ENCODE measurements at places on chromosomes 1 and 21.

GRCh38 chr1:38671221-38671620 is 188.4 kb downstream of the RRAGC start:
- no peak for DNase-seq

GRCh38 chr1:14568716-14569355 is 29.6 kb upstream of the KAZN start:
- no peak for DNase-seq

DNA sequence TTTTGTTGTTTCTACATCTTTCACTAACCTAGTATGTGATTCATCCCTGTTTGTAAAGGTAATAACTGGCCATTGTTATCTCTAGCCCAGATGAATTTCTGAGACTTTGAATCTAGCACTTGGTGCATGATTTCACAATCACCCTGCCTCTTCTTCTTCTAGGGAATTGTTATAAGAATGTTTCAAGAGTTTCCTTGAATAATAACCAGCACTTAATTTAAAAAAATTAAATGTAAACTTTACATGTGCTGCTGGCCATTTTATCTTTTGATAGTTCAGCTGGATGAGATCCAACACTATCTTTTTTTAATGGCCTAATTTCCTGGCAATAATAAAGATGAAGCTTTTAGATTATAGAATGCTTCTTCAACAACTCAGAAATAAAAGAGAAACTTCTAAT is 31.8 kb downstream of the UBE2U start:
- no peak for DNase-seq

DNA sequence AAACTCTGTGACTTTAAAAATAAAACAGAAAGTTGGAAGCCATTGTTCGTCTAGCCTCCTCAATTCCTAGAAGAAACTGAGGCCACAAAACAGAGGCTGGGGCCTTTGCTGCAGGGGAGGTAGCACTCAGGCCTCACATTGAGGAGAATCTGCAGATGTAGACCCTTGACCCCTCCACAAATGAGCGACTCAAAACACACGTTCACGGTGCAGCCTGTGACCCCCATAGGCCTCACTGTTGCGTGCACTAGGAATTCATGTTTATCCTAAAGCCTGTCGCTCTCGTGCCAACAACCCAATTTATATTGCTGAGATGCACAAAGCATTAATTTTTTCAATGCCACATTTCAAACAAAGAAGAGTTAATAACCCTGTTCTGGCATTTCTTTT is 5.6 kb downstream of the TMEM51 start:
- no peak for DNase-seq

DNA sequence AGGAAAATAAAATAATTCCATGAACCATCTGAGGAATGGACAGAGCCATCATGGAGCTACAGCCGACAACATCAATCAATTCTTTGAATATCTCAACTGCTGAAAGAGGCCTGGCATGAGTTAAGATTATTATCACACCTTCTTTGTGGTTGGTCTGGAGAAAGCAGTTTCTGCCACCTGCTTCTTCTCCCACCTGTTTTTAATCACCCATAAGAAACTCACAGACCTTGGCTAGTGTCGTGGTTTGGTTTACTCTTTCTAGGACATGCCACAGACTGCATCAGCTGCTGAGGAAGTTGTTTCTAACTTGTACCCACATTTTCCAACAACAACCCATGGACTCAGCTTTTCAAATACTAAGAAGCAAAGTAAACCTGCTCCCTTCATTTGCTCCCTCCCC is 65.6 kb downstream of the NTPCR start:
- DNase-seq: peak; percentile 63

DNA sequence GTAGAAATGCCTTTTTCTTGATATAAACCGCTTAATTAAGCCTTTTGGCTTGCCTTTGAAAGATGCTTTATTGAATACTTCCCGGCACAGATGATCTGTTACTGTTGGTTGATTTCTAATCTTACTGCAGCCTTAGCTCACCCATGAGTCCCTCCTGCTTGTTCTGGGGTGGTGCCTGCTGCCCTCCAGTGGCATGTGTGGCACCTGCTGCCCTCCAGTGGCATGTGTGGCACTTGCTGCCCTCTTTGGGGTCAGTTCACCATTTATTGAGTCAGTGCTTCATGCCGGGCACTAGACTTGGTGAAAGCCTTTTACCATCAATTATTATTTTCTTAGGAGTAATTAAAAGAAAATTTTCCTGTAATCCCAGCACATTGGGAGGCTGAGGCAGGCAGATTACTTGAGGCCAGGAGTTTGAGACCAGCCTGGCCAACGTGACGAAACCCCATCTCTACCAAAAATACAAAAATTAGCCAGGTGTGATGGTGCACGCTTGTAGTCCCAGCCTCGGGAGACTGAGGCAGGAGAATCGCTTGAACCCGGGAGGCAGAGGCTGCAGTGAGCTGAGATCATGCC is 54.3 kb downstream of the ADARB1 start:
- DNase-seq: peak; percentile 86

GRCh38 chr1:153612755-153613331 is at the start of gene S100A16:
Gene S100A16 (minus strand): TSS chr1:153613137. CDS start chr1:153608151, 4,986 bp downstream.
- no peak for DNase-seq

DNA sequence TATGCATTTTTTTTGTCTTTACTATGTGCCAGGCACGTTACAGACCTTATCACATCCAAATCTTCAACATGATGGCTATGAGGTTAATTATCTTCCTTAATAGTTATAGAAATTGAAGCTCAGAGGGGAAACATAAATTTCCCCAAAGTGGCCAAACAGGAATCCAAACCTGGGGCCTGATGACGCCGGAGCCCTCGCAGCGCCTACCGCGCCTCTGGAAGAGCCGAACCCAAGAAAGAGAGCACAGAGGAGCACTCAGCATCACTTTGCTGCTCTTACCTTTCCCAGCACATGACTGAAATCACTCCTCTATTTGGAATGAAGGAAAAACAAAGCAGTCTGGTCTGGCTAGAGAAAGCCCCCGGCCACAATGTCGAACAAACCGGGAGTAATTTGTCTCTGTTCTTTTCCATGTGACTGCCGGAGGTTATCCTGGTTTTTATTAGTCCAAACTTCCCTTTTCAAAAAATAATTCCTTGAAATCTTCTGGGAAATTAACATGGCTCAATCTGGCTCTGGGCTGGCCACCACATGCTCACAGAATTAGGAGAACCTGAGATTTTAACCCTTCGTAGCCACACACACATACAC is 195.5 kb downstream of the ADSS2 start:
- no peak for DNase-seq

GRCh38 chr1:230735447-230735846 is 11.7 kb upstream of the CAPN9 start:
- no peak for DNase-seq

DNA sequence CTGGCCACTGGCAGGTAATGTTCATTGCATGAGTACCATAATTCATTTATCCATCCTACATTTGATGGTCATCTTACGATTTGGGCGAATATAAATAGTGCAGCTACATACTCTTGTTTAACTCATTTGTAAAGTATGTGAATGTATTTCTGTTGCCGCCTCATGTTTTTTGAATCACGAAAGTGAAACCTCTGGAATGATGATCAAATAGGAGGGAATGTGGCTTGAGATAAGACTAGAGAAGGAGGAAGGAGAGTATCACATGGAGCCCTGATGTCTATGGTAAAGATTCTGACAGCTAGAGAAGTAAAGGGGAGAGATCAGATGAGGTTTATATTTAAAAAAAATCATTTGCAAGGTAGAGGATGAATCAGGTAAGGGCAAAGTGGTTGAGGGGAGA is 8.0 kb downstream of the MRPS14 start:
- no peak for DNase-seq

- no peak for DNase-seq
Observed at GRCh38 chr1:111961016-111961415, 28.5 kb downstream of the KCND3 start.

DNA sequence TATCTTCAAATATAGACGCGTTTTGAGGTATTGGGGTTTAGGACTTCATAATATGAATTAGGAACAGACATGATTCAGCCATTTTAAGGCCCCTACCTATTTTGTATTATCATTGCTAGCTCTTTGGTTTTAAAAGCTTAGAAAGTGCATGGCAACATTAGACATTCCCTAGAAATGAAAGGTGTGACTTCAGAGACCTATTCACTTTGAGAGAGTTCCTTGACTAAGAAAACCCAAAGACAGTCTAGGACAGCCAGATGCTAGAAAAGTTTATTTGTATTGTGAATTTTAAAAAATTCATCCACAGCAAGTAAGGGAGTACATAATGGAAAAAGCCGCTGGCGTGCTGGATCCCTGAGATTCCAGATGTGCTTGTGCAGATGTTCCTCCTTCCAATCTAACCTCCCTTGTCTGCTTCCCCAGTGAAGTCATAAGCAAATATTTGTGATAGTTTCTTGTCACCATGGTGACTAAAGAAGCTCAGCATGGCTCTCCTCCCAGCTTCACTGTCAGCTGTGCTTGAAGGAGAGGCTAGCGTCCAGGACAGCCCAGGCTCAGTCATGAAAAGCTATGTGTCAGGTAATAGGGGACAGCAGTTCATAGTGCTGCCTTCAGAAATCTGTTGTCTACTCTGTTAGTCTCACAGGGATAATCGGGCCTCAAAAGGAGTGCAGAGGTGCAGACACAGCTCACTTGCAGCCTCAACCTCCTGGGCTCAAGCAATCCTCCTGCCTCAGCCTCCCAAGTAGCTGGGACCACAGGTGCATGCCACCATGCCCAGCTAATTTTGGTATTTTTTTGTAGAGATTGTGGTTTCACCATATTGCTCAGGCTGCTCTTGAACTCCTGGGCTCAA is 34.8 kb downstream of the KPNA6 start:
- no peak for DNase-seq

DNA sequence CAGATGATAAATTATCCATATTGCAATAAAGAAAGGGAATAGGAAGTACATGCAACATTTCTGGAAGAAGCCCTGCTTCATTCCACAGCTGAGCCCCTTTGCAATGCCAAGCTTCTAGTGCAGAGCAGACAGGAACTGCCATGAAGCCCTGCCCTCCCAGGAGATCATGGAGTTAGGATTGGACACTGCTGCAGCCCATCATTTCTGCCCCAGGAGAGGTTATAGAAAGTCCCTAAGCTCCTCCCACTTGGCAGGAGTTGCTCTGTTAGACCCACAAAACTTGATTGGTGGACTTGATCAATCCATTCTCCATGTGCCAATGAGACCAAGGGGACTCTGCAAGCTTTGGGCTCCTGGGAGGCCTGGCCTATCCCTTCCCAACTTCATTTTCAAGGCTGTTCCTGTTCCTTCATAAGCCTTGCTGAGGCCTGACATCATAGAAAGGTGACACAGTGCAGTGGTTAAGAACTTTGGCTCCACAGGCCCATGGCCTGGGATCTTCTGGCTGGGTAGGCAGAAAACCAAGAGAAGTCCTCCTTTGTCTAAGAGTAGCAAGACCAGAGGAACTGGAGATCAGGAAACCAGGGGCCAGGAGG is 1.3 kb upstream of the LAPTM5 start:
- peak; percentile 62 for DNase-seq

- no peak for DNase-seq
Observed at GRCh38 chr1:166354406-166354805, 187.6 kb upstream of the FAM78B start.

- DNase-seq: no peak
Observed at GRCh38 chr1:85650645-85651044, 57.6 kb downstream of the ZNHIT6 start.

- no peak for DNase-seq
Observed at GRCh38 chr1:11350265-11350664, 77.3 kb downstream of the UBIAD1 start.

GRCh38 chr1:206466840-206467649 is 3.2 kb upstream of the IKBKE start:
- DNase-seq: no peak

- DNase-seq: peak; percentile 3
Observed at GRCh38 chr1:88800382-88801051, 90.8 kb downstream of the GTF2B start.

DNA sequence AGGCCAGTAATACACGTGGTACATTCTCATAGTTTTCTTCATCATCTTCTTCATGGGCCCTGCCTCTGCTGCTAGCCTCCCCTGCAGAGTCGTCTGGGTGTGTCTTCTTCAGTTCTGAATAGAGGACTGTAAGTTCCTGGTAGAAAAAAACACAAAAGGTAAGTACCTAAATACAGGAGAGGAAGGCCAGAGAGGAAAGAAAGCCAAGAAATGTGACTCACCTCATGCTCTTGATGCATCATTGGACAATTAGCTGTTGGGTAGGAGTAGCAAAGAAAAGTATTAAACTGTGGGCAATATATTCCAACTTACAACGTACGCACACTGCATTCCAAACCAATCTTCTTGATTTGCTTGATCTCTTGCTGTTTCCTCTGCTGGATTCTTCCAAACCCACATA is 21.8 kb downstream of the FCRL3 start:
- DNase-seq: no peak

DNA sequence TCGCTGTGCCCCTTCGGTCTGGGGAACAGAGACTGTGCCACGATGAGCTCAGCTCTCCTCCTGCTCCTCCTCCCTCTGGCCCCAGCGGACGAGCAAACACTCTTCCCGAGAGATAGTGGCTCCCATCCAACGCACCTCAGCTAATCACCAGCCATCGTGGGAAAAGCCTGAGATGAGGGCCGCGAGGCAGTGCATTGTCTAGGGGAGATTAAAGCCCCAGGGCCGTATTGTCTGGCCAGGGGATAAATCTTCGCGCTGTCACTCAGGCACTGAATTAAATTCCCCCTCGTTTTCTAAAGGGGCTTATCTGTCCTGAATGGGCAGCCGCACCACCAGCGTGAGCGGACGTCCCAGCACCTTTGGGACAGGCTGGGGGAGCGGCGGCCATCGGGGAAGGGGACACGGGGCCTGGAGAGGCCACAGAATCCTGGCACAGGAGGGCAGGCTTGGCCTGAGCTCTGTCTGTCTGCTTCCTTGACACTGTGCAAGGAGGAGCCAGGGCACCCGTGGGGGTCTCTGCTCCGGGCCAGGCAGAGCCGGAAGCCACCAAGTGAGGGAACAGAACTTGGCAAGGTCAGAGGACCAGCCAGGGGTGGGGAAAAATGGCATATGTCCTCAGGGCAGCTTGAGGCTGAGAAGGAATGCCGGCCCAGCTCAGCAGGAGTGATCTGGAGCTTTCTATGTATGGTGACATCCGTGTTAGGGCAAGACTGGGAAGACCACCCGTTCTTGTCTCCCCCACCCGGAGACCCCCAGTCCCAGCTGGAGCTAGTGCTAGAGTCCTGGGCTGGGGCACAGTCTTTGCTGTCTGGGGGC is 32.3 kb downstream of the PRDM16 start:
- DNase-seq: no peak
